Gastroesophageal sphincter (tissue), 4 donors: ENCODE measurements at places on chromosomes 1 and 21.

DNA sequence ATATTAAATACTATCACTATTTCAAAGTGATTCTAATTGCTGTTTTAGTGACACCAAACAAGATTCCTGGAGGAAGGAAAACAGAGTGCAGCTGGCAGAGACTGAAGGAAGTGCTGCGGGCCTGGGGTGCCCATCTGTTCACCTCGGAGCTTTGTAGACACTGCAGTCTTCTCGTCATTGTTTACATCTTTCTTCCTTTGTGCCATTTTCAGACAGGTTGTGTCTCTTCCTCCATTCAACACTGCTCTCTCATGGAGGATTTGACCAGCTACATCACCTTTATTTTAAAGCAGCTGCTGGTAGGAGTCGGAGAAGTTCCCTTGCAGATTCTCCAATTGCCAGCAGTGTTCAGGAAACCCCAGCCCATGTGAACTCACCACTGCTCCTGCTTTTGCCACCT is 37.3 kb downstream of the ABCA4 start:
- ATAC-seq, result no peak

DNA sequence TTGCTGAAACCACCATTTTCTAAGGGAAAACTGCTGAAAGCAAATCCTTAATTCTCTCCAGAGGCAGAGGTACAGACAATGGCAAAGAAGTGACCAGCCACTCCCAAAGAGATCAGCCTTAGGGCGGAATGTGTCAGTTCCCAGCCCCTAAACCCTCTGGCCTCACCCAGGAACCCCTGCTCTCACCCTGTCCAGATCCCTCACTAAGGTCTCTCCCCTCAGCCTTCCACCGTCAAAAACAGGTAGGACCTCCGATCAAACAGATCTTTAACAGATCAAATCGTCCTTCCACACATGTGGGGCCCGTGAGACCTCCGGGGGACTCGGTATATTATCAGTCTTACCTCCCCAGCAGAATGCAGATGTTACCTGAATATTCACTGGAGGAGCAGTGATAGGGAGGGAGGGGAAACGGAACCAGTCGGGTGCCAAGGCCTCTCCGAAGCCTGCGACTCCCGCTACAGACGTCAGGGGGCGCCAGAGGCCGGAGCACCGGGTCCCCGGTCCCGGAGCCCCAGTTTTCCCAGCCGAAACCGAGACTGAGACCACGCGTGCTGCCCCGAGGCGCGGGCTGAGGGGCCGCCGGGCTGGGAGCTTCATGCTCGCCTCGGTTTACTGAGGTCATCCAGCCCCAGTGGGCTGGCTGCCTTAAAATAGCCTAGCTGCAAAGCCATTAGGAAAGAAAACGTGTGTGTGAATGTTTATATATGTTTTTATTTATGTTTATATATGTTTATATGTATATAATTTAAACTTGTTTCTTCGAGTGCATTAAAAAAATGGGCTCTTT is 23.6 kb downstream of the GPA33 start:
- peak; percentile 79 for ATAC-seq

DNA sequence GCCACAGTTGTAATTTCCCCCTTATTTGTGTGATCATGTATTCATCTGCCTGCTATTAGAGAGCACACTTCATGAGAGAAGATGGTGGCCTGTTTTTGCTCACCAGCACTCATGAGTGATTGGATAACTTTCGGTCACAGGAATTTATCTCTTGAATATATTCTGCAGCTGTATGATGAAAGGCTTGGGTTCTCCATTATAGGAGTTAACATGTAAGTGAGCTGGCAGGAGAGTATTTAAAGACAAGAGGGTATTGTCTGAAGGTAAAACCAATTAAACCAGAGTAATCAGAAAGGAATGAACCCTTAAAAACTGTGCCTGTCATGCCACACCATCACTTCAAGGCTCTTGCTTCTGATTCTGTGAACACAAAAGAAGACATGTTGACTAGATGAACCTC is 574.9 kb upstream of the CAMK1G start:
- ATAC-seq, result no peak

- ATAC-seq, result no peak
Measured at GRCh38 chr1:44631333-44631646, 43.0 kb downstream of the TMEM53 start.

GRCh38 chr1:205255941-205256780 is 28.4 kb downstream of the TMCC2 start:
- peak; percentile 88 for ATAC-seq

DNA sequence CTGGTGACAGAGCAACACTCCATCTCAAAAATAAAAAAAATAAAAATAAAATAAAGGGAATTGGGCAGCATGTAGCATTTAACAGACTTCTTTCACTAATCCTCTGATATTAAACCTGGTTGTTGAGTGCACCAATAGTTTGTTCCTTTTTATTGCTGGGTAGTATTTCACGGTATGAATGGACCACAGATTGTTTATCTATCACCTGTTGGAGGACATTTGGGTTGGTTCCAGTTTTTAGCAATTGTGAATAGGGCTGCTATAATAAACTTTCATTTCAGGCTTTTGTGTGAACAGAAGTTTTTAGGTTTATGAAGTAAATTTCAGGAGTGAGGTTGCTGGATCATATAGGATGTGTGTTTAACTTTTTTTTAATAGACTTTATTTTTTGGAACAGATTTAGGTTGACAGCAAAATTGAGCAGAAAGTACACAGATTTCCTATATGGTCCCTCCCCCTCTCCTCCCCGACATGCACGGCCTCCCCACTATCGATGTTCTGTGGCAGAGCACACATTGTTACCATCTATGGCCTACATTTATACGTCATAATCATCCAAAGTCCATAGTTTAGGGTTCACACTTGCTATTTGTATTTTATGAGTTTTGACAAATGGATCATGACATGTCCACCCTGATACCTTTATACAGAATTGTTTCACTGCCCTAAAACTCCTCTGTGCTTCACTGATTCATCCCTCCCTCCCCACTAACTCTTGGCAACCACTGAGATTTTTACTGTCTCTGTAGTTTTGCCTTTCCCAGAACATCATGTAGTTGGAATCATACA is 66.1 kb upstream of the TMPRSS2 start:
- ATAC-seq, result no peak

DNA sequence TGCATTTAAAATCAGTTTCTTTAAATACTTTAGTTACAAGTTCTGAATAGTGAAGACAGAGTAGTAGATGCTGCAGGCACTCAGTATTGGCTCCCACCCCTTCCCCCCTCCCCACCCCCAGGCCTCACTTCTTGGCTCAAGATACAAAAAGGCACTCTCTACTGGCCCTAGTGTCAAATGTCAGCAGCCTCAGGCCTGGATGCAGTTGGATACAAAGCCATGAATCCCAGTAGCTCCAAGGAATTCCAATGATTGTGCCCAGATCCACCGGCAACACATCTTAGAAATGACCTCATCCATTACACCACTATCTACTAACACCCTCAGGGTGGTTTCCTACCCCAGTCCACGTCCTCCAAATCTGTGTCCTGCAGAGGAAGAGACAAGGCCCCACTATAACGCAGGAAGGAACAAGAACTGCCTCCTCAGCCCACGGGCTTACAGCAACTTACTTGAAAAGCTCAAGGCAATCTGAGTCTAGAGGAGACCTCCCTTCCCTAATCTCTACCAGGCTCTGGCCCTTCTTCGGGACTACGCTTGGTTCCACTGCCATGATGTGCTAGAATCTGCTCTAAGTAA is 17.6 kb downstream of the ACADM start:
- no peak for ATAC-seq

- no peak for ATAC-seq
Measured at GRCh38 chr1:154207262-154207661, 1.1 kb upstream of the CFAP141 start.

DNA sequence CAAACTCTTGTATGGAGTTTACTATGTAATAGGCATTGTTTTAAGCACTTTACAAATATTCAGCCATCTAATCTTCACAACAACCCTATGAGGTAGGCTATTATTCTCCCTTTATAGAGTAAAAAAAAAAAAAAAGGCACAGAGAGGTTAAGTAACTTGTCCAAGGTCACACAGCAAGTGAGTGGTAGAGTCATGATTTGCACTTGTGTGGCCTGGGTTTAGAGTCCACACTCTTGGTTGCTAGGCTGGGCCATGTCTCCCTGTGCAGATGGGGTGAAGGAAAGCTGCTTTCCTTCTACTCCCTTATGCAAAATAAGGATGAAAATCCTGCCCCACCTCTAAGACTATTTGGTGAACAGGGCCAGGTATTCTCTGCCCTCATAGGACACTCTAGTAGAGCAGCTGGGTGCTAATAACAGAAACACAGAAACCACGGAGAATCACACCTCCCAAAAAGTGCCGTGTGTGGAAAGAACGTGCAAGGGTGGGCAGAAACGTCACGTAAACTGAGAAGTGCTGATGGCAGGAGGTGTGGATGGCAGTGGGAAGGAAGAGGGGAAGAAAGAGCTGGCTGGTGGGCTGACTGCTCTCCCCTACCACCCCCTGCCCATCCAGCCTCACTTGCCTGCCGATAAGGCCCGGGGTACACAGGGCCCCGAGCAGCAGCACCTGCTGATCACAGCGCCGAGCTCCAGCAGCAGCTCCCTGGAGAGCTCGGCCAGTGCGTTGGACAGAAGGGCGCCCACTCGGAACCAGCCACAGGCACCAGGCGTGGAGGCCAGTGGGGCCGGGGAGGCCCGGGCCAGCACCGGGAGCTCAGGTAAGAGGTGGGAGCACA is 28.3 kb upstream of the VPS13D start:
- no peak for ATAC-seq

DNA sequence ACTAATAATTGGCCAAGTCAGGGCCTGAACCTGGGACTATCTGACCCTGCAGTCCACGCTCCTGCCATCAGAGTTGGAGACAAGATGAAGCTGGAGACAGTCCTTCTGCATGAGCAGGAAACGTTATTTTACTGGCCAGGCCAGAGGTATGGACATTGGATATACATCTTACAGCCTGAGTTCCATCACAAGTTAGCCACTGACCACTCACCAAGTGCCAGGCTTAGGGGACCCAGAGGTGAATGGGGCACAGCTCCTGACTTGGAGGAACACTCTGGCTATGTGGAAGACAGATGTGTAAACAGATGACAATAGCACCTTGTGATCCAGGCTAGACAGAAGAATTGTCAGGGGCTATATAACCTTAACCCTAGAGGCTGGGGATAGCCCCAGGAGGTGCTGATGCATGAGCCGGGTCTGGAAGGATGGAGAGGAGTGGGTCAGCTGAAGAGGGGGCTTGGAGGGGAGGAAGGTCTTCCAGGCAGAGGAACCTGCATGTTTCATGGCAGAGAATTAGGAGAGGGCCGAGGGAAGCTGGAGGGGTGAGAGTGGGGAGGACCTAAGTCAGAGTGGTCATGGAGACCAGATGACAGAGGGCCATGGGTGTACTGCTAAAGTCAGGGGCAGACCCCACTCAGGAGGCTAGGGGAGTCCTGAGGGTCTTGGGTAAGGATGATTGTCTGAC is 52.5 kb upstream of the DMRTB1 start:
- ATAC-seq, result no peak

- ATAC-seq, result no peak
Measured at GRCh38 chr1:37171691-37172090, 137.4 kb upstream of the GRIK3 start.

GRCh38 chr1:214511639-214511998 is 39.8 kb downstream of the PTPN14 start:
- ATAC-seq, result no peak

- ATAC-seq, result no peak
Measured at GRCh38 chr1:92709738-92710137, 75.2 kb downstream of the EVI5 start.

DNA sequence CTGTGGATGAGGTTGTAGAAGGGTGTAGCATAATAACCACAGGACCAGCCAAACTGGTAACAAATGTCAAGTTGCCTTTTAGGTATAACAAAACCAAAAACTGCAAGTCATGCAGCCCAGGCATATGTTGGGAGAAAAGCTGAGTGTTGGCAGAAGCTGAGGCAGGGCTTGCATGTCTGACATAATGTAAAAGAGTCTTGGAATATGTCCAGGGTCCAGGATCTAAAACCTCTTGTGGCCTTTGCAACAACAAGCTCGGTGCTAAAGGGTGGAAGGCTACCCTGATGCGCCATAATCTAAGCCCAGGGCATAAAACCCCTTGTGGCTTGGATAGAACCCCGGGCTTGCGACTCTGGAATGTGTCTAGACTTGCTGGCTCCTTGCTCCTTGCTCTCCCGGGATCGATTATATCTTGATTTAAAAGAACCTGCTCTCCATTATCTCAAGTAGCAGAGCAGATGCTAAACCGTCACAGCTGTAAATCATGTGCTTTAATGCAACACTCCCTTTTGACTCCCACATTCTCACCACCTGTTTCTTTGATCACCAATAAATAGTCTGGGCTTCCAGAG is 26.5 kb upstream of the SLC35A3 start:
- ATAC-seq, result no peak

DNA sequence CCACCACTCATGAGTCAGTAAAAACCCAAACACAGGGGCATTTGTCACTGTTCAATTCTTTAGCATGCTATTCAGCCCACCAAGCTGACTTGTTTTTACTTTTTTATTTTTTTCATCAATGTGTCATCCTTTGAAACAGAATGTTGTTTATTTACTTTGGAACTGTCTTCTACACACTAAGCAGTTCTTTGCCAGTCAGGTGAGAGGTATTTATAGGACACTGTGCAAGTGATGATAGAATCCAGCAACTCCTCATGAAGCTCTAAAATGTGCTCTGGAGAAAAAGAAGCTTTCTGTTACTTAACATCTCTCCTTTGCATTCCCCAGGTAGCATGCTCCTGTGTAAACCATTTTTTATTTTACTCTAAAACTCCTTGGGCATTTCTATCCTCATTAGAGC is 582.0 kb upstream of the TMPRSS15 start:
- ATAC-seq, result no peak

GRCh38 chr1:231216498-231216897 is 24.5 kb upstream of the GNPAT start:
- no peak for ATAC-seq

GRCh38 chr1:50936321-50936720 is 23.7 kb downstream of the FAF1 start:
- ATAC-seq, result no peak

DNA sequence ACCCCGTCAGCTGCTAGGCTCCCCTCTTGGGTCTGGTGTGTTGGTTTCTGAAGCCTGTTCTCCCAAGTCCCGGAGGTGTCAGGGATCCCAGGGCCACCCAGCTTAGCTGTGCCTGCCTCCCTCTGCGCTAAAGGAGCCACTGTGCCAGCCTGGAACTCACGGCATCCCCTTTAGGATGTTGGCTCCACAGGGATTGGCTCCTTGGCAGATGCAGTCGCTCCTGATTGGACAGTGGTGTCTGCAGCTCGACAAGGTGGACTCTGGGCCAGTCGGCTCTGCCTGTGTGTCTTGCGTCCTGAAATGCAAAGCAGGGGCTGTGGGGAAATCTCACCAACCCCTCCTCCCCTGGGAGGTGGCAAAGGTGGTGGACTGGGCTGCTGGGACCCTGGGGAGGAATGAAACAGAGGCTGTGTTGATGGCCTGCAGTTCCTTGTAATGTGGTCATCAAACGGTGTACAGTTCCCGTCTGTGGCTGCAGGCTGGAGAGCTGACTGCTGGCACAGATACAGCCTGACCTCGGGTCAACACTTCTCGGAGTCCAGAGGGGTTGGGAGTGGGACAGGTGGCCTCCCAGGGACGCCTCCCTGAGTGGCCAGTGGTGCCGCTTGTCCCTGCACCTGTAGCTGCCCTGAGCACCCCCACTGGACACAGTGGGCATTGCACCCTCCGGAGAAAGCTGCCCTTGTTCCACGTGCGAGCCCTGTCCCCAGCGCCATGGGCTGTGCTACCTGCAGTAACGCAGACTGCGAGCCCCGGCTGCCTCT is 11.5 kb upstream of the KCNAB2 start:
- peak; percentile 31 for ATAC-seq

GRCh38 chr1:242828199-242828598 is 303.7 kb upstream of the PLD5 start:
- no peak for ATAC-seq
